ENCODE measurements at places on chromosomes 5 and 9.

DNA sequence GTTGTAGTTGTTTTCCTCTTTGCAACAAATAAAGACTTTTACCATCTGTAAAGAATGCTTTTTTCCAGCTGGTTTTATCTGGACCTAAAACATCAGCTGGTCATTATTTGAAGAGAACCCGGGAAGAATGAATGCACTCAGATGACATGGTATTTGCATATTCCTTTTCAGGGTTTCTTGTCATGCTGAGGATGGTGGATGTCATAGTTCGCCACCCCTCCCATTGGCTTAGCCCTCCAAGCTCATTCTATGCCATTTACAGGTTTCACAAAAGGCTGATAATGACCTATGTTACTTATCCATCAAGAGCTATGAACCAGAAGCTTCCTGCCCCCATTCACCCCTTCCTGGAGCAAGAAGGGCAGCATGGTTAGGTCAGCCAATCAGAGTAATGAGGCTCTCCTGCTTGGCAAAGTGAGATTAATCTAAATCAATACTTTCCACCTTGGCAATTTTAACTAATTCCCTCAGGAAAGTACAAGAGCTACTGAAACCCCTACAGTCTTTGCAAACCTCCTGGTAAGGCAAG, 440.5 kb upstream of the TLE4 start:
- DNase-seq = no peak

DNA sequence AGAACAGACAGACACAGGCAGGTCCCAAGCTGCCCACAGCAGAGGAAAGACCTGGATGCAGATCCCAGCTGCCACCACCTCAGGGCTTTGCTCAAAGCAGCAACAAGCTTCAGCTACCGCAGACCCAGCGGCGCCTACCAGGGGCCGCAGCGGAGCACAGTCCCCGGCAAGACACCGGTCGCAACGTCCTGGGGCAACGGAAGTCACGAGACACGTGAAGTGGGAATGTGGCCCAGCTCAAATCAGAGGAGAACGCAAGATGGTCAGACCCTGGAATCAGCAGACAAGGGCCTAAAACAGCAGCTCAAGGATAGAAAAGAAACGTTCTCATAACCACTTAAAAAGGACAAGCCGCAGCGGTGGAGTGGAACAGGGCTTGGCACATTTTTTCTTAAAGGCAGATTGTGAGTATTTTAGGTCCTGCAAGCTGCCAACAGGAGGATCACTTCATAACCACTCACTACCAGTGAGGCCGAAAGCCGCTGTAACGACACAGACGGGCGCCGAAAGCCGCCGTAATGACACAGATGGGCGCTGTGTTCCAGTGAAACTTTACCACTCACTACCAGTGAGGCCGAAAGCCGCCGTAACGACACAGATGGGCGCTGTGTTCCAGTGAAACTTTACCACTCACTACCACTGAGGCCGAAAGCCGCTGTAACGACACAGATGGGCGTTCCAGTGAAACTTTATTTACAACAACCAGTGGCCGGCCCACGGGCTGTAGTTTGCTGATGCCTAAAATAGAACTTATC, 21.7 kb downstream of the SLC9A3 start:
- no peak for DNase-seq

DNA sequence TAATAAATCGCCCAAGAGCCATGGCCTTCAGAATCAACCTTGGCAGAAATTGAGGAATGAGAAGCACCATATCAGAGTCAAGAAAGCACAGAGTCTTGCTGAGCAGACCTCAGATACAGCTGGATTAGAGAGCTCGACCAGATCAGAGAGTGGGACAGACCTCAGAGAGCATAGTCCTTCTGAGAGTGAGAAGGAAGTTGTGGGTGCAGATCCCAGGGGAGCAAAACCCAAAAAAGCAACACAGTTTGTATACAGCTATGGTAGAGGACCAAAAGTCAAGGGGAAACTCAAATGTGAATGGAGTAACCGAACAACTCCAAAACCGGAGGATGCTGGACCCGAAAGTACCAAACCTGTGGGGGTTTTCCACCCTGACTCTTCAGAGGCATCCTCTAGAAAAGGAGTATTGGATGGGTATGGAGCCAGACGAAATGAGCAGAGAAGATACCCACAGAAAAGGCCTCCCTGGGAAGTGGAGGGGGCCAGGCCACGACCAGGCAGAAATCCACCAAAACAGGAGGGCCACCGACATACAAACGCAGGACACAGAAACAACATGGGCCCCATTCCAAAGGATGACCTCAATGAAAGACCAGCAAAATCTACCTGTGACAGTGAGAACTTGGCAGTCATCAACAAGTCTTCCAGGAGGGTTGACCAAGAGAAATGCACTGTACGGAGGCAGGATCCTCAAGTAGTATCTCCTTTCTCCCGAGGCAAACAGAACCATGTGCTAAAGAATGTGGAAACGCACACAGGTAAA, 4.5 kb downstream of the NFX1 start:
- DNase-seq = no peak

- DNase-seq = no peak
Measured at GRCh38 chr5:126849101-126849678, 72.3 kb downstream of the LMNB1 start.

GRCh38 chr5:151903243-151903653, 21.4 kb downstream of the GLRA1 start:
- DNase-seq = no peak

DNA sequence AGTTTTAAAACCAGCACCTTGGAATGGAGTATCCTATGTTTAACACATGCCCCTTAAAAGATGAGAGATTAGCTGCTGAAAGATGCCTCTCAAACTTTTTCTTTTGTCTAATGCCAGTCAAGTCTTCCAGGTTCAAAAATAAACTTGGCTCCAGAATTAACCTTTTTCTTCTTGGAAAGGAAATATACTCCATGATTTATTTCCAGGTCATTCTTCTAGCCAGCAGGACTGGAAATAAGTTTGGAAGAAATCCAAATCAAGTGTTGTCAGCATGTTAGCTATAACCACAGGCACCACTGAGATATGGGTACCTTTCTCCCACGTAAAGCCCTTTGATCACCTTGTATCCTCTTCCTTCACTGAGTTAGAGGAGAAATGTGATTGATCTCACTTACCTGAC, 56.1 kb downstream of the NLN start:
- no peak for DNase-seq

DNA sequence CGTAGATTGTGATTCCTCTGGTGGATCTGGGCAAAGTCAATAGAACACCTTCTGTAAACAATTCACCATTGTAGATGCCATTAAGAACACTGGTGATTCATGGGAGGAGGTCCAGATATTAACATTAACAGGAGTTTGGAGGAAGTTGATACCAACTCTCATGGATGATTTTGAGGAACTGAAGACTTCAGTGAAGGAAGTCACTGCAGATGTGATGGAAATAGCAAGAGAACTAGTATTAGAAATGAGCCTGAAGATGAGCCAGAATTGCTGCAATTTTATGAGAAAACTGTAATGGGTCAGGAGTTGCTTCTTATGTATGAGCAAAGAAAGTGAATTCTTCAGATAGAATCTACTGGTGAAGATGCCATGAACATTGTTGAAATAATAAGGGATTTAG, 26.9 kb downstream of the TCERG1 start:
- no peak for DNase-seq

DNA sequence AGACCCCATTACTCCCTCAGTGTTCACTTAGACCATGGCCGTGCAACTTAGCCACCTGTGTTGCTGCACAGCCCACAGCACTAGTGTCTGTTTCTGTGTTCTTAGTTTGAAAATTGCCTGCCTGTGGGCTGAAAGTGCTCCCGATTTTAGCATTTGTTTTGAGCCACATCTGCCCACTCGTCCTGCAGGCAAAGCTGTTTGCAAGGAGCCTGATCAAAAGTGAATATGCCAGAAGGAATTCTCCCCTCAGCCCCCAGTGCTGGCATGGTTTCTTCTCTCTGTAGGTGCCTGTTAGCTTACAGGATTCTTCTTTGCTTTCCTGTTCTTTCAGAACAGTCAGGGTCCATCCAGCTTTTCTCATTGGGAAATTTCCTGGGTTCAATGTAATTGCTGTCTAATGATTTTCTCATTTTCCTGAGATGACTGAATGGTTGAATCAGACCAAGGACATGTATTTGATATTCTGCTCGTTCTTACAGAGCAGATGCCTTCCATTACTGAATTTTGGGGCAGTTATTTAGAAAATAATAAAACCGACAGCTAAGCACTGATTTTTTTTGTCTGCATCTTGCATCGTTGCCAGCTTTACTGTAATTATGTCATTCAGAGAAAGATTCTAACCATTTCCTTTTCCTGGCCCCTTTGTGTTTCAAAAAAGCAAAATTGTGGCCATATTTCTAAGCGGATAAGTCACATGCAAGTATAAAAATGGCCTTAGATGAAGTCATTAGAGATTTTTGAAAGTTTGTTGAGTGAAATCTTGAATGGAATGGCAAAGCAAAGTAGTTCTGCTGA, 111.1 kb upstream of the CKMT2 start:
- DNase-seq = no peak

DNA sequence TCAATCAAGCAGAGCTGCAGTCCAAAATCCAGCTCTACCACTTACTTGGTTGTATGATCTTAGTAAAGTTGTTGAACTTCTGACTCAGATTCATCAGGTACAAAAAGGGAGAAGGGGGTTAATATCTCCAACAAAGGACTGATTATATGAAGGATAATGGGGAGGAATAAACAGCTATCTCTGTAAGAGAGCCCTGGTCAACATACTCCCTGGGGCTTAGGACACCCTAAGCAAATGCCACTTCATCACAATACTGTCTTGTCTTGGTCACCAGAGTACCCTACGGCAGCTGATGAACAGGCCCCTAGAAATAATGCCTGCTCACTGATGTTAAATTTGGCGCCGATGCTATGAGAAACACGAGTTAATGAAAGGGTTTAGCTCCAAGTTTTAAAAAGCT, 34.8 kb downstream of the LHFPL2 start:
- no peak for DNase-seq

DNA sequence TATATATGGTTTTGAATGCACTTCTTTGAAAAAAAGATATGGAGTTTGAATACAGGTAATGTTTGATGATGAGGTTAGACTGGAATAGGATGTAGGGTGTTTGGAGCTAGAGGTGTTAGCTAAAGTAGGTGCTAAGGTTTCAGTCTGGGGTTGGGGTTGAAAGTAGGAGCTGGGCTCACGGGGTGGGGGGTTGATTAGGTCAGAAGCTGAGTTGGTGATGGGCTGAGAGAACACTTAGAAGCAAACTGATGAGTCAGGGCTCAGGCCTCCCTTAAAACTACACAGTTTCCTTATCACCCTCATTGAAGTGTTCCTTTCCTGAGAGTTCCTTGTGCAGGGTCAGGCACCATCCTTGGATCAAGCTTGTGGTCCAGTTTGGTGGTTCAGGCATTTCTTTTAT, 308.8 kb upstream of the ADAMTS16 start:
- no peak for DNase-seq

GRCh38 chr9:127769929-127770582, 8.4 kb downstream of the SH2D3C start:
- DNase-seq = no peak

- no peak for DNase-seq
Measured at GRCh38 chr5:147675168-147675567, 107.4 kb downstream of the JAKMIP2 start.

- DNase-seq = no peak
Measured at GRCh38 chr5:82861701-82862100, 215.5 kb downstream of the TMEM167A start.

DNA sequence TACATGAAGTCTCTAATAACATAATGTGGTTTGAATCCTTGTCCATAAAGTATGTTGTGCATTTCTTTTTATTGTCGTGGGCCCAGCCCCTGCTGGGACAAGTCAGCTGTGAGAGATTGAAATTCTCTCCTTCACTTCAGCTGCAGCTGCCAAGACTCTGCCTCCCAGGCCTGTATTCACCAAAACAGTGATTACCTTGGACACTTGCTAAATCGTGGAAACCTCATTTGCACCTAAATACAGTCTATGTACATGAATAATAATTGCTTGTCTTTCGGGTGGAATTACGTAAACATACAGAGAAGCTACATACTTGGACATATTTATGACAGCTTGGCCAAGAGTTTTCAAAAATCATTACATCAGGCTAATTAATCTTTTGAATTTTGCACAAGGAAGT, 898.5 kb upstream of the SEMA6A start:
- DNase-seq = no peak

GRCh38 chr5:119250946-119251901, 104.6 kb upstream of the TNFAIP8 start:
- DNase-seq = no peak

DNA sequence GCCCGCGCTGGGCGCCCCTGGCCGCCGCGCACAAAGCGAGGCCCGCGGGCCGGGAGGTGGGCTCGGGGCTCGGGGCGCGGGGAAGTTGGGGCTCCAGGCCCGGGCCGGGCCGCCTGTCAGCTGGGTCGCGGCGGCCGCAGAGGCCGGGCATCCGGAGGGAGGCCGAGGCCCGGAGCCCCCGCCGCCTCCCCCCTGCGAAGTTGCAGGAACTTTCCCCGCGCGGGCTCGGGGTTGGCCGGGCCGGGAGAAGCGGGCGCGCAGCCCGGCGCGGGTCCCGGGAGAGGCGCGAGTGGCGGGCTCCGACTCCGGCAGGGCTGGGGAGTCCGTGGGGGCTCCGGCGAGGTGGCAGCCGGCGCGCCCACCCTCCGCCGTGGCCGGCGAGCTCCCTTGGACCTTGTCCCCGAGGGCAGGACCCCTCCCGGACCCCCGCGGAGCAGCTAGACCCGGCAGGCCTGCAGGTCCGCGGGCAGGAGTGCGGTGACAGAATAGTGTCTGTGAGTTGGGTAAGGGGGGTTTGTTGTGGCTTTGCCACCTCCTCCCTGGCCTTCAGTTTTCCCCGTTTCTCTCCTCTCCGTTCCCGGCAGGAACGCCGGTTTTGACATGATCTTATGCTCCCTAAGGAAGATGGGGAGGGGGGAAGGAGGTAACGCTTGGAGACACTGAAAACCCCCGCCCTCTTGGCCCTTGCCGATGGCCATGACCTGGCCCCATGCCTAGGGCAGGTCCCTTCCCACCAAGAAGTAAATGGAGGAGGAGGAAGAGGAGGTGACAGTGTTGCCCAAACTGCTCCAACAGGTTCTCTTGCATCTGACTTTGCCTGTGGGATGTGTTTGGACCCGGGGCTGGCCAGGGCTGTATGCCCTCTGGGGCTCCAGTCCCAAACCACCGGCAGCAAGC, 942 bp downstream of the PHF2 start:
- DNase-seq = no peak

- DNase-seq = no peak
Measured at GRCh38 chr5:136064510-136064909, 35.7 kb downstream of the TGFBI start.

DNA sequence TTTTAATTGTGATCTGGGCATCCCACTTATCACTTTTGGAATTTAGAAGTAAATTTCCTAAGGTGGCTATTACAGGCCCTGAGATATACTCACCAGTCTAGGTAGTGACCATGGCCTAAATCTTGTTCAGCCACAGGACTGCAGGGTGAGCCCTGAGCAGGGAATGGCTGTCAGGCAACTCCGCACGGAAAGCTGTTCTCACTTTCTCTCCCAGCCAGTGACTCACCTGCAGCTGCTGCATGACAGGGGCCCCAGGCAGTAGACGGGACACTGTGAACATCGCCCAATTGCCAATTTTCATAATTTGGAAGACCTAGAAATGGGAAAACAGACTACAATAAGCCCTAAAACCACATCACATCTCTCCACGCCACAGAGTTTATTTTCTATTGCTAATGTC, 69.6 kb upstream of the TAF1L start:
- no peak for DNase-seq

Measured in stimulated activated CD8-positive, alpha-beta memory T cell treated with anti-CD3 and anti-CD28 coated beads, Interleukin-15, amount 100 ng/mL, for 4 hours (primary cell).